ENCODE measurements at places on chromosomes 16 and 17.
A peak's percentile ranks its signal among the peaks of the same experiment; 100 is the strongest.

GRCh38 chr17:50469671-50470305 lies 1.1 kb upstream of the CHAD start:
- DNase-seq, result no peak

- DNase-seq, result peak; percentile 51
These were observed 17.0 kb downstream of the N4BP1 start for GRCh38 chr16:48592839-48593429.

DNA sequence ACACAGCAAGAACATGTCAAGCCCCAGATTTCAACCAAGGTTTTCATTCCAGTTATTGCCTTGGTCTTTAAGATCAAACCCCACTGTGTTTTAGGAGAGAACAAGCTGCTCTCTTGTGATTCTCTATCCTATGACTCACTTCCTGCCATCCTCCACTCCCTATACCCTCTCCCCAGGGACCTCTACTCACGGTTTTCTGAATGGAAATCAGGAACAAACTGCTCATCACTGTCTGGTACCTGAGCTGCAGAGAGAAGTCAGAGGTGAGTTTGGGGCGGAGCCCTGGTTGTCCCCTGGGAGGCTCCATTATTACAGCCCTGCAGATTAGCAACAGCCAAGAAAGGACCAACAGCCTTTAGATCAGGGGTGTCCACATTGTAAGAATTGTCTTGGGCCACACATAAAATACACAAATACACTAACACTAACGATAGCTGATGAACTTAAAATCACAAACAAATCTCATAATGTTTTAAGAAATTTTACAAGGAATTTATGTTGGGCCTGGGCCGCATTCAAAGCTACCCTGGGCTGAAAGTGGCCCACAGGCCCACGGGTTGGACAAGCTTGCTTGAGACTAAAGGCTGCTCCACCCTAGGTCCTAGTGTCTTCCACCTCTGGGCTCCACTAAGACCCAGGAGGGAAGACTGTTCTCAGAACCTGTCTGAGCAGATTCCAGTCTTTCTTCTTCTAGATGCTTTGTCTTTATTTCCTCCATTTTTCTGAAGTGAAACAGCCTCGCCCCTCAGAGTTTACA lies 9.7 kb downstream of the ETV4 start:
- DNase-seq, result no peak

GRCh38 chr17:51341457-51341856 lies 81.1 kb downstream of the UTP18 start:
- no peak for DNase-seq

DNA sequence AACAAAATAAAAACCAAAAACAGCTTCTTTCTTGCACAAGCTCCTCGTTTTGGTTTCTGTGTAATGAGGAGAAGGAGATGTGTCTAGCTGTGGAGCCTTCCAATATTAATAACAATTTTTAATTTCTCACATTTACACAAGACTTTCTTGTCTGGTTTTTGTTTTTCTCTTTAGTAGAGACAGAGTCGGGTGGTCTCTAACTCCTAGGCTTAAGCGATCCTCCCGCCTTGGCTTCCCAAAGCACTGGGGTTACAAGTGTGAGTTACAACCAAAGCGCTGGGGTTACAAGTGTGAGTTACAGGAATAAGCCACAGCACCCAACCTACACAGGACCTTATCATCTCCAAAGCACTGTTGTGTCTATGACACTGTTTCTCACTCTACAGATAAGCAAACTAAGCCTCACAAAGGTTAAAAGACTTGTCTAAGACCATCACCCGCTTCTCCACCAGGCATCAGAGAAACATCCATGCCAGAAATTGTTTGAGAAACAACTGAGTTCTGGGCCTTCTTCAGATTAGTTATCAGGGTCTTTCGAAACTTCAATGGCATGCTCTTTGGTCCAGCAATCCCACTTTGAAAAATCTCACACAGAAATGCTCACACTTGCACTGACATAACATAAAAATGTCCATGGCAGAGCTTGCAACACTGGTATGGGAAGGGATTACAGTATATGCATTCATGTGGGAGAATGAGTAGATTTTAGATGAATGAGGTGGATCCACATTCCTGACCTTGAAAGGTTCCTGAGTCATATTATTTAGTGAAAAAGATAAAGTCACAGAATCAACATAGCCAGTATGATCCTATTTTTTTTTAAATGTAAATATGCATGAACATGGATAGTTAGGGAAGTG lies 3.9 kb downstream of the ABAT start:
- peak; percentile 91 for DNase-seq

DNA sequence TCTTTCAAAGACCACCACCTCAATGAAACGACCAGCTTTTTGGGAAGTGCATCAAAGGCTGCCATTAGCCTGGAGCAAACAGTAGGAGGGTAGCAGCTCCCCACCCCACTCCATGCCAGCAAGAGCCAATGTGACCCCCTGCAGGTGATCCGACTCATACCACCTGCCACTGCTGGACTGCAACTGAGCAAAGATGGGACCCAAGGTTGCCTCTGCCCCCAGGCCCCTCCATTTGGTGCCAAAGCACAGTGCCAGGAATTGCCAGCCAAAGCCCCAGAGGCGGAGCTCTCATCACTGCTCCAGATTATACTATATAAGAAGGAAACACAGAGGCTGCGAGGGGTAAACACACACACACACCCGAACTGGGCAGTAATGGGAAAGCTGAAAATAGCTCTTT lies 8.3 kb downstream of the PITPNM3 start:
- no peak for DNase-seq

- DNase-seq, result no peak
These were observed 4.6 kb upstream of the STAT3 start for GRCh38 chr17:42392692-42393415.

DNA sequence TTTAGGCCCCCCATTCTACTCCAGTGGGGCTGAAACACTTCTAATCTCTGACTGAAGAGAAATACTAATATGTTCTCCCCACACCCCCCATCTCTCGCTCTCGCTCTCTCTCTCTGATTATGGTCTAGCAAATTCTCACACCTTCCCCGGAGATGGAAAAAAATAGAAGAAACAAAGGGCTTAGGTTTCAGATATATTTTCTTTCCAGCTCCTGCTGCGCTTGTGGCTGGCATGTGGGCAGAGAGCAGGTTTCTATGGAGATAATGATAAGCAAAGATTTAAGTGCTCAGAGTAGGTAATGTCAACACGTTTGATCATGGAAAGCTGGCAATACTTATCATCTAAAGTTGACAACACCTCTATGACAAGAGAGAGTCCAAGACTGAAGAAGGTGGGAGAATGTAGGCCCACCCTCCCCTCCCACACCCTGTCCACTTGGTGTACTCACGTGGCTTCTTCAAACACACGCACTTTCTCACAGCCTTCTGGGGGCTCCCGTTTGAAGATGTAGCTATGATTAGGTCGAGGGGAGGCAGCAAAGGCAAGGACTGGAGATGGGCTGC lies 8.0 kb upstream of the SLC35B1 start:
- DNase-seq, result no peak

- DNase-seq, result no peak
These were observed 172.3 kb upstream of the CDH11 start for GRCh38 chr16:65294165-65294564.

DNA sequence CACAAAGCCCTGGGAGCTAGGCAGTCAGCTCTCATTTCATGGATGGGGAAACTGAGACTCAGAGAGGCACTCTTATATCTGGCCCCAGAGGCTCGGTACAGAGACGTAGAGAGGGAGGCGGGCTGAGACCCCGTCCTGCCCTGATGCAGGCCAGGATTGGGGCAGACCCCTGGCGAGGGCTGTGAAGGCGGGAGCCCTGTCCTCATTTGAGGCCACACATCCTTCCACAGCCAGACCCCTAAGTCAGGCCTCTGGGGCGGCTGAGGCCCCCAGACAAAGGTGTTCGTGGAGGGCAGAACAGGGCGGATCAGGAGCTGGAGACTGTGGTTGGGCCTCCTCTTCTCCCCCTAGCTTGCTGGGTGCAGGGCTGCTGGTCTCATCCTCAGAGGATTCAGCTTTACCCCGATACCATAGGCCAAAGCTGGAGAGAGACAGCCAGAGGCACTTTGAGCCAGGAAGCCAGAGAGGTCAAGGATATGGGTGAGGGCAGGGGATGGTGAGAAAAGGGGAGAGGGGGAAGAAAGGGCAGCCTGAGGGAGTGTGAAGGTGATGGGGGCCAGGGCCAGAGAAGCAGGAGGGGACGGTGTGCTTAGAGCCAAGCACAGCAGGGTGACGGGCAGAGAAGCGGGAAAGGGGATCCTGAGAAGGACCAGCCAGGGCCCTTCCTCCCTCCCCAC lies 805 bp upstream of the SCARF1 start:
- DNase-seq, result no peak

DNA sequence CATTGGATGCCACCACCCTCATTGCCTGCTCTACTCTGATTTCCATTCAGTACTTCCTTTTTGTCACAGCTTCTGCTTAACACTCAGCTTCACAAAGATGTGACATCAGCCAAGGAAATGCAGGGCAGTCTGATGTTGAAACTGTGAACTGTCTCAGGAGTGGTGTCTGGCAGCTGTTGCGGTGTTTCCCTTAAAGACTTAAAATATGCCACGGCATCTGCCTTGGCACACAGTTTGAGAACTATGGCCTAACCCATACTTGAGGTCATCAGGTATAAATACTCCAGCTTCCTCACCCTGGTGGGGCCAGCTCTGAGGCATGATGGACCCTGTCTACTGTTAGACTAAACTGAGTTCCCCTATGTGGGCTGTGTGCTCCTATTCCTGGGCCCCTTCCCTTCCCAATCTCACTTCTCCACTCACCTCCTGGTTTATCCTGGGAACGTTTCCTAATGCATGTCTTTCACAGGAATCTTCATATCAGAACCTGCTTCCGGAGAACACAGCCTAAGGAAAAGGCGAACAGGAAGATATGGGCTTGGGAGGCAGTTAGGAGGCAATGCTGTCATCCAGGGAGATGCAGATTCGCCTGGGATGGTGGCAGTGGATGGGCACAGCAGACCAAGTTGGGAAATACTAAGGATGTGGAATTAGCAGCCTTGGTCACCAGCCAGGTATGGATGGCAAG lies 96.5 kb downstream of the WSCD1 start:
- no peak for DNase-seq

DNA sequence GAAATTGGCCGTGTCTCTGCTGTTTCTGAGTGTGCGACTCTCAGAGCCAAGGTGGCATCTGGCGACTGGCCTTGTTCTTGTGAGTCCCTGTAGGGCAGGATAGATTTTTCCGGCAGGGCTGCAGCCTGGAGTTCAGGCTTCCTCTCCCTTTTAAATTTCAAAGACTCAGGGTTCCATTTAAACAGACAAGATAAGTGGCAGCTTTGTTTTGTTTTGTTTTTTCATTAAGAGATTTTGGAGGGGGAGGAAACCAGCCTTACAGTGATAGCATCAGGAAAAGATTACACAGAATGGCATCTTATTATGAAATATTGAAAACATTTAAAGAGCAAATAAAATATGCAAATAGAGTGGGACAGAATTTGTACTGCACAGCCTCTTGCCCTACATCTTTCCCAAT lies 151.3 kb downstream of the RPTOR start:
- DNase-seq, result no peak

- no peak for DNase-seq
These were observed 1496.7 kb downstream of the CDH11 start for GRCh38 chr16:63625126-63625525.

DNA sequence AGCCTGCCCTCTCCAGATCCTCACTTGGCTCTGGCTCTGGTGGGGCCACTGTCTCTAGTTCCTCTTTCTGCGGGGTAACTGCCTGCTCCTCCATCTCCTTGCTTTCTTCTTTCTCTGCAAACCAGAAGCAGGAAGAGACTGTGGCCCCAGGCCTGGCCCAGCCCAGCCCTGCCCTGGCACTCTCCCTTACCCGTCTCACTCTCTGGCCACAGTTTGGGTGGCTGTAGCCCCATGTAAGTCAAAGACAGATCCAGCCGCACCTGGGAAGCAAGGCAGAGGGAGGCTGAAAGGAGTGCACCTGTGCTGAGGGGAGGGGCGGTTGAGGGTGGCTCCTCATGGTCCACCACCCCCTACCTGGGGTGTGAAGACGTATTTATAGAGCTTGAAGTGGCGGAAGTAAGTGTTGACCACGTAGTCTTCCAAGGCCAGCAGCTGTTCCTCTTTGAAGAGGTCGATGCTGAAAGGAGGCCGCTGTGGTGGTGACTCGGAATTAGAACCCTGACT lies 2.8 kb downstream of the CFAP119 start:
- no peak for DNase-seq

- no peak for DNase-seq
These were observed 165.8 kb downstream of the MAF start for GRCh38 chr16:79434771-79435170.

DNA sequence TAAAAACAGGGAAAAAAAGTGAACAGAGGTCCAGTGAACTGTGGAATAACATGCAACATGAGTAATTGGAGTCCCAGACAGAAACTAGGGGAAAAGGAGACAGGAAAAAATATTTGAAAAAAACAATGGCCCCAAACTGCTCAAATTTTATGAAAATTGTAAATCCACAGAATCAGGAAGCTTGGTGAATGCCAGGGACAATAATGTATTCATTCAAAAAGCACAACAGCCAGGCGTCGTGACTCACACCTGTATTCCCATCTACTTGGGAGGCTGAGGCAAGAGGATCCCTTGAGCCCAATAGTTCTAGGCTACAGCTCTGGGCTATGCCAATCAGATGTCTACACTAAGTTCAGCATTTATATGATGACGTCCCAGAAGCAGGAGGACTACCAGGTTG lies 23.7 kb downstream of the NCOR1 start:
- no peak for DNase-seq

- peak; percentile 81 for DNase-seq
These were observed 46.3 kb downstream of the VMP1 start for GRCh38 chr17:59753522-59754467.

GRCh38 chr16:64585367-64585766 lies 536.5 kb downstream of the CDH11 start:
- DNase-seq, result no peak

DNA sequence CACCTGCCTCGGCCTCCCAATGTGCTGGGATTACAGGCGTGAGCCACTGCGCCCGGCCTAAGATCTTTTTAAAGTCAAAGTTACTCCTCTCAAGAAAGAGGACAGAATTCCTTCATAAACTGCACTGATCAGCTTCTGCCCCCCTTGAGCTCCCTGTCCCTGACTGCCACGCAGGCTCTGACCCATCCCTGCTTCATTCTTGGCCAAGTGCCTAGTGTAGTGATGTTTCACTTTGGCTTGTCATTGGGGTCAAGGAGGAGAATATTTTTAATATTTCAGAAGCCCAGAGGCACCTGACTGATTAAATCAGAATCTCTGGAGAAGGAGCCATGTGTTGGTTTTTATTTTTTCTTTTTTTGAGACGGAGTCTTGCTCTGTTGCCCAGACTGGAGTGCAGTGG lies 9.1 kb downstream of the MRM1 start:
- no peak for DNase-seq

DNA sequence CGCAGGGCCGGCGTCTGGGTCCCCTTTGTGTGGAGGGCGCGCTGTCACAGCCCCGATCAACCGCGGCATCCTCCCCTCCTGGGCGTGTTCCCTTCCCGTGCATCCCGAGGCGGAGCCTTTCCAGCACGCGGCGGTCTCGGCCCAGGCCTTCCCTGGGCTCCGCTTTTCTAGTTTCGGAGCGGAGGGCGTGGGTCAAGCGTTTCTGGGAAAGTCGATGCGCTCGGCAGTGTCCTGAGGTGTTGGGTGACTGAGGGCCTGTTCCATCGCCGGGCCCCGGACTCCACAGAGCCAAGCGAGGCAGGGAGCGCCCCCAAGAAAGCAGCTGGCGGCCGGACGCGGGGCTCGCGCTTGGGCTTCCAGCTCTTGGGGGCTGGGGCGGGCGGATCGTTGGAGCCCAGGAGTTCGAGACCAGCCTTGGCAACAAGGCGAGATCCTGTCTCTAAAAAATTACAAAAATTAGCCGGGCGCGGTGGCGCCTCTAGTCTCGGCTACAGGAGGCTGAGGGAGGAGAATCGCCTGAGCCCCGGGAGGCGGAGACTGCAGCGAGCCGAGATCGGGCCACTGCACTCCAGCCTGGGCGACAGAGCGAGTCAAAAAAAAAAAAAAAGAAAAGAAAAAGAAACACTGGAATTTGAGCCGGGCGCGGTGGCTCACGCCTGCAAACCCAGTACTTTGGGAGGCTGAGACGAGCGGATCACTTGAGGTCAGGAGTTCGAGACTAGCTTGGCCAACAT lies 806 bp downstream of the IFT140 start:
- DNase-seq, result peak; percentile 58
